D721Med (cell line): ENCODE measurements at places on chromosomes 7 and 10.

- no peak for DNase-seq
These were observed 66.8 kb downstream of the ADAM12 start for GRCh38 chr10:126321440-126321839.

DNA sequence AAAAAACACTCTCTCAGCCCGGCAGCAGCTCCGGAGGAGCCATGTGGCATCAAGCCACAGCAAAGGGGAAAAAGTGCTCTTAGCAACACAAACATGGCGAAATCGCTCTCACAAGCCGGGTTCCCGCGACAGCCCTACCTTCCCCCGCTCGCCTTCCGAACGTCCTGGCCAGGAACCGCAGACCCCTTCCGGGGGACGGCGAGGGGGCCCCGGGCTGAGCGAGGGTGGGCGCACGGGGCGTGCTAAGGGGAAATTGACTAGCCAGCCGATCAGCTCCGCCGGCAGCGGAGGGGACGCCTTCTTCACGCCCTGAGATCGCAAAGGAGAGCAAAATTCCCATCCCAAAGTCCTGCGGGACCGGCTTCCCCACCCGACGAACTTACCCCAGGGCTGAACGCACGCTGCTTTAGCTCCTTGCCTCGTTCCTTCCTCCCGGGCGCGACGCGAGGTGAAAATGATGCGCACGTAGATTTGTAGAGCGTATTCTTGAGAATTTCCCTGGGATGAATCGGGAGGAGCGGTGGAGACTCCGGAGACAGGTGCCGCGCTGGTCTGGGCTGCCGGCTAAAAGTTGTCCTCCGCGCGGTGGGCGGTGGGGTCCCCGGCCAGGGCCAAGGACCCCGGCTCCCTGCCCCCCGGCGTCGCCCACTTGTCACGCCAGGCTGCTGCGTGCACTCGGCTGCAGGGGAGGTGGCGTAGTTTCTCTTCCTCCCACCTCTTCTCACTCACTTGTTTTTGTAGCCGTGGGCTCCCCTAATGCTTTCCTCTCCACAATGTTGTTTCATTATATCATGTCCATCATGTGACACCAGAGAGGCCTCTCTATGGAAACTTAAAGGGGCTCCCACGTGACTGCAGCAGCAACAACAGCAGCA lies 220.1 kb upstream of the MKLN1 start:
- peak; percentile 44 for DNase-seq

DNA sequence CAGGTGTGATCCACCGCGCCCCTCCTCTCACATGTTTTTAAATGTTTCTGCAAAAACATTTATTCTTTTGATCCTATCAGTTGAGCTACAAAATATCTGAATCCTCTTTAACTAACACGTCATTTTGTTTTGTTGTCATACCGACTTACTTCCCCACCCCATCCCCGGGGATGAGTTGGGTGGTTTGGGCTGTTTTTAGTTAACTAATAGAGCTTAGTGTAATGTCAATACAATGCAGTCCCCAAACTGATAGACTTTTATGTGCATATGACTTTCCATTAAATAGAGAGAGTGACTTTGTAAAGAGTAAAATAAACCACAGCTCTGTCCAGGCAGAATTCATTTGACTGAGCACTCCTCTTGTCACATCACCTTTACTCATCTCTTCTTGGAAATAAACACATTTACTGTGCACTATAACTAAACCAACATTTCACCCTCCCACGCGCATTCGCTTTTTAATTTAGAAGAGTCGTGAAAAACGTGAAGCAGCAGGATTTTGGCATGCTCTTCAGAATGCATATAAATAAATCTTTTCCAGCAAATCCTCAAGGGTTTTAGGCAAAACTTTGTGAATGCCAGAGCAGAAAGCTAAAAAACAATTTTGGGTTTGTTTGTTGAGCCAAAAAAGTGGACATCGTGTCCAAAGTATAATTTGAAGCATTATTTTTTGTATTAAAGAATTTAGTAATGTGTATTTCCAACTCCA lies 187.4 kb upstream of the MGMT start:
- no peak for DNase-seq

GRCh38 chr10:114749014-114749413 lies 72.6 kb upstream of the FHIP2A start:
- DNase-seq = no peak

GRCh38 chr10:133144771-133145170 lies 15.2 kb upstream of the KNDC1 start:
- DNase-seq = no peak

DNA sequence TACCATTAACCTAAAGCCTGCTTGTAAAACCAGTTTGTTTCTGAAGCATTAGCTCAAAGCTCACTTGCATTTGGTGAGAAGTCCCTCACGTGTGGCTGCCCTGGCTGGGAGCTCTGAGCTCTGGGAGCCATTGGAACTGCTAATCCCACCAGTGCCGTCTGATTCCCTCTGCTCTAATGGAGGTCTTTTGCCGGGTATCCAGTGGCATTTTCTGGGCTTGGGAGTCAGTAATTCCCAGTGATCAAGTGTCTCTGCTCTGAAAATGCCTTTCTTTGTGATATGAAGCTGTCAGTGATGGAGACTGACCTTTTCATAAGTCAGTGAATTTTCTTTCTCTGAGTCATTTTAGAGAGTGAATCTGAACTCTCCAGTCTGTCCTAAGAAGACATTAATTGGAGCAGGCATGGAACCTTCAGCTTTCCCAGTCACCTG lies 36.9 kb upstream of the FAM20C start:
- no peak for DNase-seq

DNA sequence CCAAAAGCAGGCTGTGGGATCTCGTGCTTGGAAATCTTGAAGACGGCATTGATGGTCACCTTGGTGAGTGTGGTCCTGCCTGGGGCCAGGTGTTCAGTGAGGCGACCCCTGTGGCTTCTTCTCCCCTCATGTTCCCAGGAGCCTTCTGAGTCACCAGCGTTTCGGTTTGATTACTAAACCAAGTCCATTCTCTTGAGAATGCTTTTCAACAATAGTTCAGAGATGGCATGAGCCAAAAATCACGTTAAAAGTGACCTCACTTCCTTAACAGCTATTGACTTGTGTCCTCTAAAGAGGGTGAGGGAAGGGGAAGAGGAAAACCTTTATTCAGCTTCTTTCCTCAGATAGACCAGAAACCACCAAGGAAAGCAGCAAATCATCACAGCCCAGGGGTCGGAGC lies 315.2 kb downstream of the GATA3 start:
- DNase-seq = no peak

GRCh38 chr7:122525355-122525754 lies 173.6 kb downstream of the RNF133 start:
- DNase-seq = no peak

GRCh38 chr7:31076641-31077310 lies 24.7 kb downstream of the ADCYAP1R1 start:
- no peak for DNase-seq
